Stimulated activated naive CD8-positive, alpha-beta T cell treated with anti-CD3 and anti-CD28 coated beads, Interleukin-15, Interleukin-2, amounts not matched to agents 100 U/mL and 50 U/mL, for 24 hours (primary cell): ENCODE measurements at places on chromosomes 6 and 20.

- DNase-seq = no peak
These were observed 38.0 kb upstream of the FAM50B start for GRCh38 chr6:3811191-3811590.

GRCh38 chr6:52643158-52643557 is 27.8 kb upstream of the TMEM14A start:
- no peak for DNase-seq

GRCh38 chr6:112300896-112301295 is 46.2 kb upstream of the RFPL4B start:
- DNase-seq = no peak

DNA sequence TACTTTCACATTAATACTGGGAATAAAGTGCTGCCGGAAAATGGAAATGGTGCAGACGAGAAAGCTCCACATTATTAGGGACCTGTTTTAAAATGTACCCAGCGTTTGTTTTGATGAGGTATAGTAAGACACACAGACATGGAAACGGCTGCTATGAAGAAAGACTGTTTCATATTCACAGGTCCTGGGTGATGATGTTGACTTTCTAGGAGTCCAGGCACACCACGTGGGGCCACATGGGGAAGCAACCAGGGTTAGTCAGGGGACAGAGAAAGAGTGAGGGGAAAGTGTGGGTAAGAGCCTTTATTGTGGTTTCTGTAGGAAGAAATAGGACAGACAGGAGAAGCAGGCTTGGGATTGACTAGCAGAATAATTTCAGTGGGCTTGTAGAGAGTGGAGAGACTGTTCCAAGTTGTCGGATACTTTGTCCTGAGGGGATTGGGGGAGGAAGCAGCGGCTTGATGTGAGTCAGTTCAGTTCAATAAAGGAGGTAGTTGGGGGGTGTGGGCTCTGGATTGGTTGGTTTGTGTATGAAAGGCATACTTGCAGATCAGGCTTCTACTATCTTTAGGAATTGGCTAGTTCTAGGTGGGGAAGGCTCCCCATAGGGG is 112.0 kb upstream of the MCHR2 start:
- no peak for DNase-seq

DNA sequence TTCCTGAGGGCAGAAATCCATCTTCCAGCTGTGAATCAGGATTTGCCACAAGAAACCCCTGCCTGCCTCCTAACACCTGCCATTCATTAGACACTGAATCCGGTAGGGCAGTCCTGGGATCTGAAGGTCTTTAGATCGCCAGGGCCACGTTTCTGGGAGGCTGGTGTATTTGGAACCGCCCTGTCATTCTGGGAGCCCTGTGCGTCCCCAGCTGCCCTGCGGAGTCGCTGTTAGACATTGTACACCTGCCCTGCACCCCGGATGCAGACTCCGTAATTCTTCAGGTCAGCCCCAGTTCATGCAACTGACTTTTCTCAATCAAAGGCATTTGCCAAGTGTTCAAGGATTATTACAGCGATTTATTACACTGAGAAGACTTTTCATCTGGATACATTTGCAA is 193.2 kb downstream of the TBC1D7 start:
- DNase-seq = no peak

DNA sequence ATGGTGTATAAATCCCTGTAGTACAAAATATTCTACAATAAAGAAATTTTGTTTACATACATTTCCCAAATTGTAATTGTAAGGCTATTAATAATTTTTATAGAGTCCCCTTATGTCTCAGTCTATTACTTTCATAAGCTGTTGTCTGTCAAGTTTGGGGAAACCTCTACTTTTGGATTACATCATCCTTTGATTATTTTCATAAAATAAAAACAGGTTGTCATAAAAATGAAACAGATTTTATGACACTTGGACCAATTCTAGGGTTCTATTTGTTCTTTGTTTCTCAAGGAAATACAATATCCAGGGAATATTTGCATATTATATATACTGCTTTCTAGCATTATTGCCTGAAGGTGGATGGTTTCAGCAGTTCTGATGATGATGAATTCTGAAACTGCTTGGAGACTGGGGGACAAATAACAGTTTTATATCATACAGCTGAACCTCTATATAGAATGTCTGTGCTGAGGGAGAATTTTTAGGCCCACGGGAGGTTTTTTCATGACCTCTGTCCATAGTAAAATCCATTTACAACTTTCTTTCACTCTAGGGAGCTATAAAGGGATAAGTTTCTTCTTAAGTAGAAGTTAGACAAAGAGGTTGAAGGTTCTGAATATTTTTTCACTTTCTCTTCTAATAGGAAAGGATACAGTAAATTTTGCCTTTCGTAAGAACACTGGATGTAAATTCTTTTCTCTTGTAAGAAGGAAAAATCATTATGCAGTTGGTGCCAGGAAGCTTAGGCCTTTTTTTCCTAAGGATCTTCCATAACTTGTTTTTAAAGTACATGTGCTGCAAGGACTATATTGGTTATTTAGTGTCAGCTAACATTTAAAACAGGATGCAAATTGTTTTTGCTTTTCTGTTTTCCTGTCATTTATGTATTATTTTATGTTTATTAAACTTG is 58.0 kb downstream of the CD2AP start:
- no peak for DNase-seq

- no peak for DNase-seq
These were observed 549.2 kb upstream of the ID4 start for GRCh38 chr6:19287928-19288327.

DNA sequence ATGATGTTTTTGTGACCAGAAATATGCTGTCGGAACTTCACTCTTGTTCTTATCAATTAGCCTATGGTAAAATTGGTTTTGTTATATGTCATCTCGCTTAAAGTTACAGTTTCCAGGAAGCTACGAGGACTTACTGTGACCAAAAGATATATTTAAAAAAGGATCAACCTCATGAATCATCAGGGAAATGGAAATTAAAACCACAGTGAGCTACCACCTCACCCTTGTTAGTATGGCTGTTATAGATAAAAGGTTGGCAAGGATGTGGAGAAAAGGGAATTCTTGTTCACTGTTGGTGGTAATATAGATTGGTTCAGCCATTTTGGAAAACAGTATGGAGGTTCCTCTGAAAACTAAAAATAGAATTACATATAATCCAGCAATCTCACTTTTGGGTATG is 14.3 kb upstream of the INSM1 start:
- no peak for DNase-seq

GRCh38 chr6:159042003-159042825 is 2.6 kb downstream of the TAGAP start:
- peak; percentile 71 for DNase-seq

DNA sequence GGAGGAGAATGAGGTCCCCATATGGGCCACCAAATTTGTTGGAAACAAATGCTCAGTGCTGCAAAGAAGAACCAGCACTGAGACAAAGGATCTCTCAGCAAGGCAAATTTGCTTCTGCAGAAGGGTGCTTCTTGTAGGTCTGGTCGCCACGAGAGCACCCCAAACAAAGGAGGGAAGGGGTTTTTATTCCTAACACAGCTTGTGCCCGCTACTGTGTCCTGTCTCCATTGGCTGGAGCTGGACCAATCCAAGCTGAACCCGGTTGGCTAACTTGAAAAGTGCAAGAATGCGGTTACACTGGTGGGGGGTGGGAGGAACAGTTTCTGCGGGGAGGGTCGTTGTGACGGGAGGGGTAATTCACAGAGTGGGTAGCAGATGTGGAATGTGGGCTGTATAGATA is 54.1 kb upstream of the TULP1 start:
- DNase-seq = no peak

DNA sequence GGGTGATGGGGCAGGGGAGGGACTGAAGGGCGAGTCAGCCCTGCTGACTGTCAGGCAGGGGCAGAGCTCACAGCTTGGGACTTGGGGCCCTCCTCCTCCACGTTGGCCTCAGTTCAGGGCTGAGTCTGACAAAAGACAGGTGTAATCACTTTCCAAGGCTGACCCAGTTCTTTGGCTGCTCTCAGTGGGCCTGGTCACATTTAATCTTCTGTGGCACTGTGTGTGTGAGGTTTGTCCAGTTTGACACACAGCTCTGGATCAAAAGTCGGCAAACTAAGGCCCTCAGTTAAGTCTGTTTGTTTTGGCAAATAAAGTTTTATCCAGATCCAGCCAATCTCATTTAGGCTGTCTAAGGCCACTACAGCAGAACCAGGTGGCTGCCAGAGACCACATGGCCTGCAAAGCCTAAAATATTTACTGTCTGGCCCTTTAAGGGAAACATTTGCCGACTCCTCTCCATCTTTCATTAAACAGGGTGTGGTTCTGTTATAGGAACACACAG is 5.1 kb upstream of the MAP1LC3A start:
- no peak for DNase-seq

DNA sequence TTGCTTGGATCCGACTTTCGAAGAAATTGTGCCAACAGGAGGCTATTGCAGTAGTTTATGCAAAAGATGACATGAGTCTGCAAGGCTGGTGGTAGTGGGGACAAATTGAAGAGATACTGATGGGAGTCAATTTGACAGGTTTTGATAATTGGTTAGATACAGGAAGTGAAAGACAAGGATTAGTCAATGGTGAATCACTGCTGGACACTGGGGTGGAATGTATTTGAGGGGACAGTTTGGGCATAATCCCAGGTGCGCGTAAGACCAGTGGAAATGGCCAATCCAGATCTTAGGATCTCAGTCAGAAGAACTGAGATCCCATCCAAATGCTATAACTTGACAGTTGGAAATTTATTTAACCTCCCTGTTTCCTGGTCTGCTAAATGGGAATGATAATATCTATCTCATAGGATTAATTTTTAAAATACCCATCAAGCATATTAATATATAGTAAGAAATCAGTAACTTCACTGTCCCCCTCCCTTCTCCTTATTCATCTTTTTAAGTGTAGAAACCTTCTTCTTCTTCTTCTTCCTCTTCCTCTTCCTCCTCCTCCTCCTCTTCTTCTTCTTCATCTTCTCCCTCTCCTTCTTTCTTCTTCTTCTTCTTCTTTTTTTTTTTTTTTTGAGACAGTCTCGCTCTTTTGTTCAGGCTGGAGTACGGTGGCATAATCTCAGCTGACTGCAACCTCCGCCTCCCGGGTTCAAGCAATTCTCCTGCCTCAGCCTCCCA is 30.9 kb upstream of the ERVFRD-1 start:
- DNase-seq = no peak

- no peak for DNase-seq
These were observed 71.6 kb downstream of the GJA1 start for GRCh38 chr6:121506761-121507754.
